Skeletal muscle cell (primary cell): ENCODE measurements at places on chromosomes 4 and X.
A peak's percentile ranks its signal among the peaks of the same experiment; 100 is the strongest.

- no peak for DNase-seq
These were observed 3.9 kb upstream of the HAUS3 start for GRCh38 chr4:2245787-2246275.

- no peak for DNase-seq
These were observed 35.9 kb upstream of the STK26 start for GRCh38 chrX:131987252-131987651.

DNA sequence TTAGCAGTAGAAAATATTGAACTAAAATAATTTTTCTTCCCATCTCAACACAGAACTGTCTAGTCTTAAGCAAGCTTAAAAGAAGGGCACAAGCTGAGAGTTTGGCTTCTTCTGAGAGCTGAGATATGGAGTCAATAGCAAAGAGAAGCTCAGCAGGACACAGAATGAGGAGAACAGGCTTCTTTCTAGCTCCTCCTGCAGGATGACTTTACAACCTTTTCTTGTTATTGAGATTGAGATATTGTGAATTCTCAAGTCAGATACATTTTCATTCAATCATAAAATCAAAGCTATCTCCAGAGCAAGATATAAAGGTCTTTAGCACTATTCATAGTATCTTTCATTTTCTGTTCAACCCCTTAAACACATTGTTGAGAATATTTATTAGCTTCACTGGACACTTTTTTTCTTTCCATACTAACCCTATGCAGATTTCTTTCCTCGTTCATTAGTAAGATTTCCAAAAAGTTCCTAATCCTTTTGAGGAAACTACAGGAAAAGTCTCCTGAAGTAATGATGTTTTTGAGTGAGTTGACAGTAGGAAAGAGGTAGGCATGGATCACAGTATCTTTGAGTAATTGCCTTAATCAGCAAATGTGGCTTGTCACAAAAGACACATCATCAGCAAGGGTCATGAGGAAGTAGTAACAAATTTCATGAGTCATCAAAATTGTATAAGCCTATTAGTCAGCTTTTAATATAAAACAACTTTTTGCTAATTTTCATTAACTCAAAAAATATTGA, 17.8 kb upstream of the CXCL3 start:
- no peak for DNase-seq

DNA sequence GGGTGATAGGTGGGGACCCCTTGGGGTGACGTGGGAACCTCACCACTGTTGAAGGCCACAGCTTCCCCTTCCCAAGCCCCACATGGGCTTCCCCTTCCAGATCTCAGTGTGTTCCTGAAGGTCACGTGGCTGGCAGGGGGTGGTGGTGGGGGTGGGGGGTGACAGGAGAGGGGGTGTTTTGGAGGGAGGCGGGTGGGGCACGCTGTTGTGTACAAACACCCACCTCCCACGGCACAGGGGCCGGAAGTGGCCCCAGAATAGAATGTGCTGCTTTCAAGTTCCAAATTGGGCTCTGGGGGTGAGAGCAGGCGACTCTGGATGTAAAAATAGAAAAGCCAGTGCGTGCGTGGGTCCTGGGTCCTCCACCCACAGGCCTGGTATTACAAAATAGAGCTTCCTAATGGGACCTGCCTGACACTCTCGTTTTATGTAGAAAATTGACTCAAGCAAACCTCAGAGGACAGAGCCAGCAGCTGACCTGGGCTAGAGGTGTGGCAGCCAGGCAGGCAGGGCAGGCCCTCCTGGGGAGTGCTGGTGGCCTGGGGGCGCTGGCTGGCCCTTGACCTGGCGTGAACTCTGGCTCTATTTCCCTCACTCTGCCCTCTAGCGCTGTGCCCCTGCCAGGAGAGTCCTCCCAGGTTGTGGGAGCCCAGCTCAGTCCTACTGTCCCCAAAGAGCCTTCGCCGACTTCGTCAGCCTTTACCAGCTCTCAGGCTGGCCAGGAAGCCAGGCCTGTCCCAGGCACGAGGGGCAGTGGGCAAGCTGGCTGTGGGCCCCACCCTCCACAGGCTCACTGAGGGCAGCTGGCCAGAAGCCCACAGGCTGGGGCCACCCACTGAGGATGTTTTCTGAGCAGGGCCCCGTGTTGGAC, 5.4 kb upstream of the SH3BP2 start:
- no peak for DNase-seq

- DNase-seq, result no peak
These were observed 24.3 kb upstream of the TET2 start for GRCh38 chr4:105122350-105122749.

- no peak for DNase-seq
These were observed 173.2 kb downstream of the LDB2 start for GRCh38 chr4:16725252-16725651.

DNA sequence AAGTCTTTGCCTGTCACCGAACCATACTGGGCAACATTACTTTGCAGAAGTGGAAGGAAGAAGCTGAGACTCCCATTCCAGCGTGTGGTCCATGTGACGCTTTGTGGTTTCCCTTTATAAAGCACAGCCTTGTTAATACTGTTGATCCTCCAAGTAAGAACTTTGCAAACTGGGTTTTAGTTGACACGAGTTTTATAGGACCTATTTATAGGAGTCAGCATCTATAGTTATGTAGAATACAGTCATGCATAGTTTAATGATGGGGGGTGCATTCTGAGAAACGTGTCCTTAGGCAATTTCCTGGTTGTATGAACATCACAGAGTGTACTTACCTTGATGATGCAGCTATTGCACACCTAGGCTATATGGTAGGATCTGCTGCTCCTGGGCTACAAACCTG, 1879.4 kb upstream of the TENM3 start:
- no peak for DNase-seq

DNA sequence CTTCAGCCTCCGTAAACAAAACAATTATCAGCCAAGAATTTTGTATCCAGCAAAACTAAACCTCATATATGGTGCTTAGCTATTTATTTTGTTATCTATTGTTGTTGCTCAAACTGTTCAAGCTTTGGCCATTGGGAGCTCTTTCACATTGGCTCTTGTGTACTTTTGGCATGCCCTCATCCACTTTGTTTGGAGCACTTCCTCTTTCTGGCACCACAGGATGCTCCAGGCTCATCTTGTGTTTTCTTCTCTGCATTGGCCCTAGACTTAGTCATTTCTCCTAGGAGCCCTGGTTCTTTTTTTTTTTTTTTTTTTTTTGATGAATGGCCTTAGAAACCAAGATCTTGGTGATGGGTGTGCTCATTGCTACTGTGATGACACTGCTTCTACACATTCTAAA, 74.5 kb downstream of the DIPK2B start:
- no peak for DNase-seq

- peak; percentile 76 for DNase-seq
These were observed 49.2 kb upstream of the SCRG1 start for GRCh38 chr4:173448103-173448502.

- DNase-seq, result no peak
These were observed 1826.3 kb upstream of the IGFBP7 start for GRCh38 chr4:58936436-58936835.

DNA sequence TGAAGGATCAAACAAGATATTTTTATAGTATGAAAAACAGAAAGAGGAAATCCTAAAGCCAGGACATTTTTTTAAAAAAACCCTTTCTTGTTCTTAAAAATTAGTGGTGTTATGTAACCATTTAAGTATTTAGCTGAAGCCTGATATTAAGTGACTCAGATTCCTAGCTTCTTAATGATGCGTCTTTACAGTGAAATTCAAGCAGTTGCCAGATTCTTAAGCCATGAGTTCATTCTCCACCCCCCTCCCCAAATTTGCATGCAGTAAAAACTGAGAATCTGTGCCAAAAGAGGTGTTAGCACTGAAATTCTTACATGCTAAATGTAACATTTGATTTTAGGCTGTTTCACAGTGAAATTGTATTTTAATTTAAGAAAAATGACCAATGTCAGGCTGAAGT, 180.8 kb downstream of the RAPGEF2 start:
- DNase-seq, result peak; percentile 62

DNA sequence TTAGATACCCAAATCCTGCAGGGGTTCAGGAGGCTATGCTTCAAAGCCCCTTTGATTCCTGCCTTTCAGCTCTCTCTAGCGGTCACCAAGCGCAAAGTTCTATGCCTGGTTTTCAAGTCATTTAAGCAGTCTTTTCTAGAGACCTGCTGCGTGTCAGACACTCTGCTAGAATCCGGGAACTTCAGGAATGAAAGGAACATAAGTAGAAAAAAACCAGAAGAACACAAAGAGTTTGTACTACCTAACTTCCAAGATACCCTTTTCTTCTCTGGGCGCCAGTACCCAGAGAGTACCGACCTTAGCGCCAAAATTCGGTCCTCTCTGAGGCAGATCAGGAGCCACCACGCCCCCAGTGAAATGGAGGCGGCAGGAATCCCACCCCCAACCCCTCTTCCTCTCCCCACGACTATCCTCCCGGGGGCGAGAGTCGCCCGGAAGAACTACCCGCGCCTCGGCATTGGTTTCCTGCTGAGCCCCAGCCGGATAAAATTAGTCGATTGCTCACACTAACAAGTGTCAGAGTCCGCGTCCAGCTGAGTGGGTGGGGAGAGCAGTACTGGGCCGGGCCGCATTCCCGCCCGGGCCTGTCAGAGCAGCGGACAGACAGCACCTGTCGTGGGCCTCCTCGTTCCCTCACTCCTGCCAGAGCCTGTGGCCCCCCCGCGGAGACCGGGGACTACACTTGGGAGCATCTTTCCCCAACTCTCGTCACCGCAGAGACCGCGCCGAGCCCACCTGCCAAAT, 78.8 kb downstream of the RLIM start:
- DNase-seq, result peak; percentile 25
